ENCODE measurements at places on chromosomes 2 and 18.

GRCh38 chr2:101823859-101824258 is 126.4 kb downstream of the MAP4K4 start:
- no peak for DNase-seq

- no peak for DNase-seq
These were observed 17.6 kb upstream of the MAP4K4 start for GRCh38 chr2:101679801-101680487.

- DNase-seq = no peak
These were observed 135.0 kb upstream of the HNMT start for GRCh38 chr2:137829251-137829650.

DNA sequence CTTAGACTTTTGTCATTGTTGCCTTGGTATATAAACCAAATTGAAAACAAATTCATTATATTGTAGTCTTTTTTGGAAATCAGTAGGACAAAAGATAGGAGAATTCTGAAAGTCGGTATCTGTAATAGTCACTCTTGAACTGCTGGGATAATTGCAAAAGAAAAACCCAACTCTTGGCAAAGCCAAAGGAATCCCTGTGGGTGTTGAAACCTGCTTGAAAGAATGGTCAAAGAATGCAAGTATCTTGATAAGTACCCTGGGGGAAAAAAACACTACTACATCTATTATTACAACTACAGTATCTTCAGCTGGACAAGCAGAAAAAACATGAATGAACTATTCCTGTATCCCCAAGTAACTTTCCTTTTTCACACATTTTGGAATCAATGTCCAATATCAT is 7.3 kb upstream of the FAM237A start:
- no peak for DNase-seq

DNA sequence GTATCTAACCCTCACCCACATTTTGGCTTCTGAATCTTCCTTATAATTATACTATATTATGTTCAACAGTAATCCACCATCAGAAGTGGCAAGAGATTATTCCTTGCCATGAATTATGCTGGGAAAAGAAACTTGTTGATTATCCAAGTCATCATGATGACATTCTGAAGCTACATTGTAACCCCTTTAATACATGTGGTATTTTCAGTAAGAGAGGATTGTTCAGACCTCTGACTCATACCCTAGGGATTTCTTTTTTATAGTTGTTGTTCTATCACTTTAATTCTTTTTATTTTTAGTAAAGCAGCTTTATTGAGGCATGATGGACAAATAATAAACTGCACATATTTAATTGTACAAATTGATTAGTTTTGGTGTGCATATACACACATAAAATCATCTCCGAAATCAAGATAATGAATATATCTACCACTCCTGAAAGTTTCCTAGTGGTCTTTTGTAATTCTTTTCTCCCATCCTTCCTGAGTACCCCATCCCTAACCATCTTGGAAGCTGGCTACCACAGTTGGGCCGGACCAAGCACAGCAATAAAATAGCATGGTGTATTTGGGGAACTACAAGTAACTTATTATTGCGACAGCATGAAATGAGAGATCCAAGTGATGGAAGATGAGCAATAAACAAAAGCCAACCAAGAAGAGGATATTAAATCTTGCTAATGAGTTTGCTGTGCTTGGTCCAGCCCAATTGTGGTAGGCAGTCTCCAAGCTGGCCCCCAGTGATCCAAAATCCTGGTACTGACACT is 159.9 kb downstream of the BARD1 start:
- DNase-seq = peak; percentile 19

DNA sequence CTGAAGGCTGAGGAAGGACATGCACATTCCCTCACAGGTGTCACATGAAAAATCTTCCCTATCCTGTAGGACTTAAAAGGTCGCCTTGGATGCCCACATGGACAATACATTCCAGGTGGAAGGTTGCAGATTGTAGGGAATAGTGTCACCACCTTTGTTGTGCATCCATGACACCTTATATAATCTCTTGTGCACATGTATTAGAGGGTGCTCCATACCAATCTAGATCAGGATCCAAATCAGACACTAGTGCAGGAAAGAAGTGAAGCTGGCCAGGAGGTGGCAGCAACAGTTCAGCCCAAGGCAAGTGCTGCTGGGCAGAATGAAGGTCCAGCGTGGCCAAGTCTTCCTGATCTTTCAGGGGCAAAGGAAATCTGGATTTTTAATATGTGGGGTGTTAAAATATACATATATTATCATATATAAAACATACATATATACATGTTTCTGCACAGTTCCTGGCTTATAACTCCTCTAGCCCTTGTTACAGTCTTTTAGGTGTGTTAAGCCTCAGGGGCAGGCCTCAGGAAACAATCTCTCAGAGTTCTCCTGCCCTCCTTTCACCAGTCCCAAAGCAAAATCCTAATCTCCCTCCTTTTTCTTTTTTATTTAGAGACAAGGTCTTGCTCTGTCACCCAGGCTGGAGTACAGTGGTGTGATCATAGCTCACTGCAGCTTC is 16.6 kb downstream of the NIF3L1 start:
- no peak for DNase-seq

GRCh38 chr18:72468021-72468710 is 76.0 kb downstream of the CBLN2 start:
- no peak for DNase-seq

DNA sequence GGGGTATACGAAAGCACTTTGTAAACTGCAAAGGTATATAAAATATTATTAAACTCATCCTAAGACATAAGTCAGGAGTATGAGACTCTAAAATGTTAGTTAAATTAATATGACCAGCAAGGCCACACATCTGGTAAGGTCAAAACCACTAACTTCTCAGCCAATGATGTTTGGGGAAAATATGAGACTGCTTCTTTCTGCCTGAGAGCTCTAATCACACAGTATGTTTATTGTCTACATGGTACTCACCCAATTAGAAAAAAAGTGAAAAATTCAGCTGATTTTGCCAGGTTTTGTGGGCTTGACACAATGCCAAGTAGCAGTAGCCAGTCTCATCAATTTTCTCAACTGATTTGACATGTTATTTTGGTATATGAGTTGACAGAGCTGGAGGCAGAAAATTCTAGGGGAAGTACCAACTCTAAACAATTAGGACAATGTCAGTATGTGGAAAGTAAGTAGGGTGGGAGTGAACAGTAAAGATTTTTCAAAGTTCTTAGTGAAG is 87.3 kb downstream of the ALK start:
- DNase-seq = no peak

- DNase-seq = no peak
These were observed 61.8 kb downstream of the EFEMP1 start for GRCh38 chr2:55861733-55862132.

DNA sequence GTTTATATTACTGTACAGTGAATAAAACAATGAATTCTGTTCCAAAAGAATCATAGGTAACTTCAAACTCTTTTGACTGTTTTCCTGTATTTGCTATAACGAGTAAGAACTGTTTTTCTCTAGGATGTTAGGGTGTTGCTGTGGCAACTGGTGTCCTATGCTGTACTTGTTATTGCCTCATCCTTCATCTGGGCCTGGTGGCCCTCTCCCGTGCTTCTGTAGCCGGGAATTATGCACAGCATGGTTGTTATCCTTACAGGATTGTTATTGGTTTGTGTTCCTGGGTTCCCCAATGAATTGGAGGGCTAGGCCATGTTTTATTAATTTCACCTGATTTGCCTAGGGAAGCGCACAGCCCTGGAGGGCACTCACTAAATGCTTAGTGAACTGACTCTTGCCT is 279.2 kb downstream of the PTPRM start:
- no peak for DNase-seq

GRCh38 chr2:67674668-67675067 is 277.5 kb downstream of the ETAA1 start:
- no peak for DNase-seq

Data from BJ (cell line).